NCI-H2081 treated with DMSO at 0.1 percent for 48 hours (cell line): ENCODE measurements at places on chromosomes 7 and 10.

GRCh38 chr7:33050535-33051318, 11.8 kb downstream of the NT5C3A start:
- DNase-seq = no peak

DNA sequence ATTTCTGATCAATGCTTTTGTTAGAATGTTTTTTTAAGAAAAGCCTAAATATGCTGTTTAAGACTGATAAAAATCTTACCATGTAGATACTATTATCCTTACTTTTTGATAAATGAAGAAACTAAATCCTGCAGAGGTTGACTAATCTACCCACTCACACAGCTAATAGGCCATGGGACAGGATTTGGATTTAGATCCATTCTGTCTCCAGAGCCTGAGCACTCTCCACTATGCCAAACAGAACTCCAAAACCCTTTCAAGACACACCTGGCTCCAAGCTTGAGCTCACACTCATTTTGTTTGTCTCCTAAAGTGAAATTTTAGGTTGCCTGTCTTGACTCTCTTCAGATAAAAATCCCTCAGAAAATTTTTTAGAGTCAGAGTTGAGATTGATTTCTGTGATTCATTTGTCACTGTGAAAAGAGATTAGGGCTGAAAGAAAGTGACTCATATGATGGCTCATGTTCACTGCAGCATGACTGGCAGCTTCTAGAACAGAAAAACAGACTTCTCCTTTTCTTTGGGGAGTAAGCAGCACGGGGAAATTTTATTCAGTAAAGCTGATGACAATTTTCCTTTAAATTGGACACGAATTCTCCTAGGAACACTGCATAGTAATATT, 132.3 kb upstream of the POT1 start:
- DNase-seq = no peak

DNA sequence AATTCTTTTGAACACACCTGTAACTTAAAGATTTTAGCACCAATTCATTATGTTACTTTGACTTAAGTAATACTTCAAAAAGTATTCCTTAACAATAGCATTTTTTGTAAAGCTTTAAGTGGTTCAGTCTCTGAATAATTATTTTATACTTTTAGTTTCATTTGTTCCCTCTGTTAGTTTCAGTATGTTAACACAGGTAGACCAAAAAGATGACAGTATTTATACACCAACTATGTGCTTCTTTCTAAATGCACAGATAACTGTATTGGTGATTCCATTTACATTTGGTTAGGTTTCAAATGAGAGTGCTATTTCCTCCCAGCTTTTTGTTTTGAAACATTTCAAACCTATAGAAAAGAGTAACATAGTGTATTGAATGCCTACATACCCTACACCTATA, 14.0 kb downstream of the RALA start:
- no peak for DNase-seq

DNA sequence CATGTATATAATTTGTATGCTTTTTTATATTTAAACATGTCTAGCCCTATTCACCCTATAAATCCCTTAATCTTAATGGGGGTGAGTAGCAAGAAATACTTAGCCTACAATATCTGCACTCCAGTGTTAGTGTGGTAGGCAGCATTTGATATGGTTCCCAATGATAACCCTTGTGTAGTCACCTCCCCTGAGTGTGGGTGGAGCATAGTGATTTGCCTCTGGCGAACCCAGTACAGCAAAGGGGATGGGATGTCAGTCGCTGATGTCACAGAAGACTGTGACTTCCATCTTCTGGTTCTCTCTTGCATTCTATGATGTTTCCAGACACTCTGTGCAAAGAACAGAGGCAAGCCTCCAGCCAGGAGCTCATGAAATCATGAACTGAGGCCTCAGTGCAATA, 211.2 kb downstream of the CRPPA start:
- no peak for DNase-seq

- no peak for DNase-seq
Observed at GRCh38 chr10:132097609-132098377, 32.0 kb downstream of the JAKMIP3 start.

DNA sequence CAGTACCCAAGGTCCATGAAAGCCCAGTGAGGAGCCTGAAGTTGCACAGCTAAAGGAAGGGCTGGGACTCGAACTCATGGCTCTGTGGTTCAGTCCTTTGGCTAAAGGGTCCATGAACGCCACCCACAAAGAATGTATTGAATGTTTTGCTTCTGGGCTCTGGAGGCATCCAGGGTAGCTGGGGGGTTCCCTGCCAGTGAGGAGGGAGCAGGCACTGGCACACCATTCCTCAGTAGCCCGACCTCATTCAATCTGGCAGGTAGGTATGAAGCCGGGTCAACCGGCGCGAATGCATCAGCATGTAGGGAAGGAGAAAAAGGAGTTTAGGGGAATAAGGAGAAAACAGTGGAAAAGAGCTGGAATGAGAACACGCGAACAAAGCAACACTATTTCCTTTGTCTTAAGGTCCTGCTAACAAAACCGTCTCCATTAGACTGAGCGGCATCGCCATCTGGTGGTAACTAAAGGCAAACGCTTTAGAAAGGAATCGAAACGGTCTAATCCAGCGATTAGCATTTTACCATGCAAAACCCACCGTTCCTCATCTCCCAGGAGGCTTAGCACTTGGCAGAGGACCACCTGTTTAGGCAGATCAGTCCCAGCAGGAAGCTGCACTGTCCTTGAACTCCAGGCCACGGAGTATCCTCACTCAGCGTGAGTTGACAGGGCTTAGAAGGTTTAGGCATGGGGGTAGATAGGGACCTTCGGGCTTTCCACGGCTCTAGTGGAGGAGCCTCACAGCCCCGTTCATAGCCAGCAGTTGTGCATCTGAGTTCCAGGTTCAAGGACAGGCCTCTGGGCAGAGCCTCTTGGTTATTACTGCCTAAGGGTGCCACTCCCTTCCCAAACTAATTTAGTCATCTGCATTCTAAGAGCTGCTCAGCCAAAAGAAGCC, 122.8 kb downstream of the UBE2H start:
- peak; percentile 42 for DNase-seq
